Upper lobe of right lung (tissue), 1 donor: ENCODE measurements at places on chromosomes 1 and 21. TPM values are rescaled to one million over a fixed set of nuclear protein-coding genes. Genes with fewer than 3 reads are reported as not detected.

GRCh38 chr1:230549625-230550024 is 92.7 kb upstream of the COG2 start:
- DNase-seq = no peak

DNA sequence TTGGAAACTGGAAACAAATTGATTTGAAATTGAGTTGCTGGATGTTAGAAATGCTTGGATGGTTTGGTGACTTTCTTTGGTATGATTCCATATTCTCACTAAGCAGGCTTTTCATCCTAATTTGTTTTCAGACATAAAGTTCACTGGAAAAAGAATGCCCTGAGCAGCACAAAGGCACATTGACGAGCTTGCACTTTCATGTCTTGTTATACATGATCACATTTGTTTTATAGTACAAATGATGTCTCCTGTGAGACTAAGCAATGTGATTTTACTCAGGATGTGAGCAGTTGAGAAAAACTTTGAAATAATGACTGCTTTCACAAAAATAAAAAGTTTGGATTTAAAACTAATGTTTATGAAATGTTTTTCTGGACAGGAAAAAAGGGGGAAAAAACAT is 63.6 kb downstream of the KCNT2 start:
- no peak for DNase-seq

DNA sequence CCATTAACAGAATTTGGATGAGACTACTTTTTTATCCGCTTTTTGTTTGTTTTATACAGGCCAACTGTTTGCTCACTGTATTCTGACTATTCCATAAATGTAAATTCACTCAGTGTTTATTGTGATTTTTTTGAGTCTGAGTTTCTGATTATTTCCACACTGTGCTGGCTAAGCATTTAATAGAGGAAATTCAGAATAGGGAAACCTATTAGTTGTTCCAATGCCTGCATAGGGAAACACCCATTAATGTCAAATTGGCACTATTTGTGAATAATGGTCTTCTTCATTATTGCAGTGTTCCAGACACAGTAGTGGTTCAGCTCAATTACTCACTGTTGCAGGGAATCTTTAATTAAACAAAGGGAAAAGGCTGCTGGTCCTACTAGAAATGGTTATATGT is 174.7 kb upstream of the SGIP1 start:
- no peak for DNase-seq

DNA sequence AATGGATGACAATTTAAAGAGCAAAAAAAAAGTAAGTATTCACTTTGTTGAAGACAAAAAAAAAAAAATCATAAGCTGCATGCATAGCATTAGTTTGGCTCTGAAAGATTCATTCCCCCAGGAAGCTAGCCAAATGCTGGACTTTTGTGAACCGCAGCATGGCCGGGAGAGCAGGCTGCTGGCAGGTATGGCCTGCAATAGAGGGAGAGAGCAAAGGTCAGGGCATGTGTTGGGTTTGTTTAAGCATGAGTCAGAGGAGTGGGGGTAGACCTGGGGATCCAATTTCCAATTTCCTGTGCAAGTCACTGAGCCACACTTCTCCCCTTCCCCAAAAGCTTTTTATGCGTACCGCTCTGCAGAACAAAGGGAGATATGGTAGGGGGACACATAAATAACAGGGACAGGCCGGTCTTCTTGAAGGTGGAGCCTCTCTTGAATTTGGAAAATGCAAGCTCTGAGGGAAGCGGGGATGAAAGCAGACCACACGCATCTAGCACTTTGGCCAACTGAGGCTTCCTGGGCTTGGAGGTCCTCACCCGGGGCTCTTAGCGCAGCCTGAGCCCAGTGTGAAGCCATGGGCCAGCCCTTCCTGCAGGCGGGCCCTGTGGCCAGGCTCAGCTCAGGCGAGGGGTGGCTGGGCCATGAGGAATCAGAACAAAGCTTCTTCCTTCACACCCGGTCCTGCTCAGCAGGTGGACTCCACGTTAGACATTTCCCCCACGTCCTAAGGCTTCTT is 171.1 kb downstream of the TOMM20 start:
- no peak for DNase-seq

Gene KLF17
- 0.52 TPM for total RNA-seq

DNA sequence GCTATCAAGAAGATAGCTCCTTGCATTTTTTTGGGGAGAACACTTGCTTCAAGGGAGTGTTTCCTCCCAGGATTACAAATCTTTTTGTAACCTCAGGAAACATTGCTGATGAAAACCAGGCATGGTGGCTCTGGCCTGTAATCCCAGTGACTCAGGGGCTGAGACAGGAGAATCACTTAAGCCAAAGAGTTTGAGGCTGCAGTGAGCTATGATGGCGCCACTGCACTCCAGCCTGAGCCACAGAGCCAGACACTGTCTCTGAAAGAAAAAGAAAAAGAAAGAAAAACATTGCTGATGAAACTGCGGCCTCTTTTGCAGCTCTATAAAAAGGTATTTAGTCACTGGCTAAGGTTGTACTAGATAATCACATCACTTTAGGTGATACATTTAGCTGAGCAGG is 7.3 kb downstream of the RNU1-2 start:
- no peak for DNase-seq

GRCh38 chr1:116332451-116332850 is 40.6 kb upstream of the ATP1A1 start:
- no peak for DNase-seq

Gene GJA9
- total RNA-seq = not detected

Gene OR10Z1
- total RNA-seq = not detected

Gene ALDH4A1
- total RNA-seq = 11.8 TPM

Gene ZMYND12
- total RNA-seq = 1.9 TPM

DNA sequence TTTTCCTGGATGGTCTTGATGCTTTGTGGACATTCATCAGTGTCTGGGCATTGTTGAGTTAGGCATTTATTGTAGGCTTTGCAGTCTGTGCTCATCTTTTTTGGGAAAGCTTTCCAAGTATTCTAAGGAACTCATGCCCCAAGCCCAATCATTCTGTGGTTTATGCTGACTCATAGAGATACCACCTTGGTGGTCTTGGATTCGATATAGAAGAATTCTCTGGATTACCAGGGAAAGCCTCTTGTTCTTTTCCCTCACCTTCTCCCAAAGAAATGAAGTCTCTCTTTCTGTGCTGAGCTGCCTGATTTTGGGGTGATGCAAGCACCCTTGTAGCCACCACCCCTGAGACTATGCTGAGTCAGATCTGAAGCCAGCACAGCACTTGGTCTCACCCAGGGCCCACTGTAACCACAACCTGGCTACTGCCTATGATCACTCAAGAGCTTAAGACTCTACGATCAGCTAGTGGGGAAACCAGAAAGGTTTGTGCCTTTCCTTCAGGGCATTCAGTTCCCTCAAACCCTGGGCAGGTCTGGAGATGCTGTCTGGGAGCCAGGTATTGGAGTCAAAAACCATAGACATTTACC is 422.6 kb downstream of the NUF2 start:
- no peak for DNase-seq

DNA sequence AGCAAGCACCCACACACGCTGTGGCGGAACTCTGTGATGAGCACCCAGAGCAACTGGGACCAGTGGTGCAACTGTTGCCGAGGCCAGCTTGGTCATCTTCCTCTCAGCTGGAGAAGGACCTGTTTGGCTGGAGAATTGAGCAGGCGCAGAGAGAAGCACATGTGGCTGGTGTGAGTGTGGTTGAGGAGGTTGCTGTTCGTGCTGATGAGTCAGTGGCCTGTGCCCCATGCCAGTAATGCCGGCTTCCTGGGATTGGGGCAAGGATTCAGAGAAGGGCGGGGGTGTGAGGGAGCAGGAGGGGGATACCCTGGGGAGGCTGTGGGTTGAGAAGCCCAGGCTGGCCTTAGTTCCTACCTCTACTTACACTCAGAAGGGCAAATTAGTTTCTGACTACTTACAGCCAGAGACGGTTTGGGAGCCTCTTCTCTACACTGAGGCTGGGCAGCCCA is 57.5 kb upstream of the EPS8L3 start:
- peak; percentile 87 for DNase-seq

DNA sequence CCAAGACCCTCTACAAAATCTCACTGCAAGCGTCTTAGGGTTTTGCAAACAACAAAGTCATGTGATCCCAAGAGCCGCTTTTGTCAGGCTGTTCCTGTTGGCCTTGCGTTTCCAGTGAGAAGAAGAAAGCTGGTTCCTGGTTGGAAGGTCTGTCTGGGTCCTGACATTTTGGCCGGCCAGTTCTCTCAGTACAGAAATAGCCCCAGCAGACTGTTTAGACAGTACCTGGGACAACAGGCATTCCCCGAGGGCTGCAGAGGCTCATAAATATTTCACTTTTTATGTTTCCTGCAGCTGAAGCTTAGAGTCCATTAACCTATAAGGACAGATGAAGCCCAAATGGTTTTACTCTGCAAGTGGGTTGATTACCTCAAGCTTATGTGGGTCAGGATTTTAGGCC is 8.6 kb downstream of the GPR137B start:
- no peak for DNase-seq

DNA sequence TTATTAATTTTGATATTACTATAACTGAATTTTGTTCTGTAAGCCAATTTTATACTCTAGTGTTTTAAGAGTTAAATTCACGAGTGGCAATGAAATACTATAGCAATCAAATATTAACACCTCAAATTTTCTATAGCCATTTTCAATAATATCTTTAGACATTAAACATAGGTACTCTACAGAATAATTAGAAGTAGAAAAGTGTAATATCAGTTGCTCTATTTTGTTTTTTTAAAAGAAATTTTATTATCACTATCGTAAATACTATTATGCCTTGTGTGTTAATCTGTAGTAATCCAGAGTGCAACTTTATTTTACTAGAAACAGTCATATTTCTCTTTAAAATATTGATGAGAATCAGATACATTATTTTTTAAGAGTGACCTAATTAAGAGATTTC is 691.2 kb downstream of the USP25 start:
- DNase-seq = no peak

Gene DNALI1
- total RNA-seq = 13.2 TPM

DNA sequence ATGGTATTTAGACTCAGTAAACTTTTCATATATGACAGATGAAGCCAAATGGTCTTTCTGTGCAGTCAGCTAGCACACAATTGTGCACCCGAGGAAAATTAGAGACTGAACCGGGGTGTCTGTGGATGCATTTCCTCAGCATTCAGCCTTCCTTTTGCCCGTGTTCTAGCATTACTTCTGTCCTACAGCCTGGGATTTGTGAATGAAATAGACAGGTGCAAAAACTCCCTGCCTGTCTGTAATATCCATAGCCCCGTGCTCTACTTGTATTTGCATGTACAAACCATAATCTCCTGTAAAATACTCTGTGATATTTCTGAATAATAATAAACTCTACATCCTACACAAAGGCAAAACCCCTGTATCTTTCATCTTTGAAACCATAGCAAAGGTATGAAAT is 64.8 kb upstream of the LGALS8 start:
- DNase-seq = no peak

DNA sequence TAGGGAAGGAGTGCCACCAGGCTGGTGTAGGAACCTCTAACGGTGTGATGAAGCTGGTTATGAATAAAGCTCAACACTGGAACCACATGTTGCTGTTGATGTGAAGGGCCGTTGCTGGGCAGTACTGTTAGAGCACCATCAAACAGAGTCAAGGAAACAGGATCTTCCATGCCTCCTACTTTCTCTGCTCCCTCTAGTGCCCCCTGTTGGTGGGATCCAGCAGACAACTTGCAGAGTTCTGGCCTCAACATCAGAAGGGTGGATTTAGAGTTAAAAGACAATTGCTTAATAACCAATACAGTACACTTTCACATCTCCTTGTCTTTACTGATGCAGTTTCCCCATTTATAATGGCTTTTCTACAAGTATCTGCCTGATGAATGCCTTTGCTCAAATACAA is 336.4 kb downstream of the NTNG1 start:
- no peak for DNase-seq

DNA sequence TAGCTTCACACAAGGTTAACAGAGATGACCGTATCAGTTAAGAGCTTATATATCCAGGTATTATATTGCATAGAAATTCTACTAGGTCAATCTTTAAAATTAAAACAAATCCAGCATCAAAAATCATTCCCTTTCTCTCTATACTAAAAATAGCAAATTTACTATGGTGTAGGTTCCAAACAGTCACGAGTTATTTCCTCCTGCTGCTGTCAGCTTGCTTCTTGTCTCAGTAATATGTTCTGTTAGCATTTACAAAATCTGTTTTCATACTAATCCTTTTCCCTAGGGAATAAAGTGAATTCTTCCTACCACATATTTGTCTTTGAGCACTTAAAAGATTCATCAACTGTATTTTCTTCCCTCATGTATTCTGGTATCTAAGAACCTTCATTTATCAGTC is 2.5 kb downstream of the WDR26 start:
- no peak for DNase-seq

Gene RHD
- not detected for total RNA-seq

- DNase-seq = no peak
Measured at GRCh38 chr1:109721042-109721441, 9.0 kb downstream of the GSTM5 start.

DNA sequence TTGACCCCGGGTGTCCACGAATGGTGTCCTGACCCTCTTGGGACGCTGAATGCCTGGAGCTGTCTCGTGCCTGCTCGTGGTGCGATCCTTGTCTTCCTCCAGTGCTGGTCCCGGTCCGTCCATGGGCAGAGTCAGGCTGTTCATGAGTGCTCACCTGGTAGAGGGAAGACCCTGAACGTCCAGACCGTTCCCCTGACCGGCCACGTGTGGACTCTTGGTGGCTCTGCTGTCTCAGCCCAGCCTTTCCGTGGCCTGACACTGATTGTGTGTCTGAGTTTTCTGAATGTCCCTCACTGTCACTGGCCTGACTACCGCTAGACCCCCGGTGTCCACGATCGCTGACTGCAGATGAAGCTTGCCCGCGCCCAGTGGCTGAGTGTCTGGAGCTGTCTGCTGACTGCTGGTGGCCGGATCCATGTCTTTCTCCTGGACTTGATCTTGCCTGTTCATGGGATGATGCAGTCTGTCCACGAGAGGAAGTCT is 11.7 kb downstream of the FLG start:
- DNase-seq = no peak

DNA sequence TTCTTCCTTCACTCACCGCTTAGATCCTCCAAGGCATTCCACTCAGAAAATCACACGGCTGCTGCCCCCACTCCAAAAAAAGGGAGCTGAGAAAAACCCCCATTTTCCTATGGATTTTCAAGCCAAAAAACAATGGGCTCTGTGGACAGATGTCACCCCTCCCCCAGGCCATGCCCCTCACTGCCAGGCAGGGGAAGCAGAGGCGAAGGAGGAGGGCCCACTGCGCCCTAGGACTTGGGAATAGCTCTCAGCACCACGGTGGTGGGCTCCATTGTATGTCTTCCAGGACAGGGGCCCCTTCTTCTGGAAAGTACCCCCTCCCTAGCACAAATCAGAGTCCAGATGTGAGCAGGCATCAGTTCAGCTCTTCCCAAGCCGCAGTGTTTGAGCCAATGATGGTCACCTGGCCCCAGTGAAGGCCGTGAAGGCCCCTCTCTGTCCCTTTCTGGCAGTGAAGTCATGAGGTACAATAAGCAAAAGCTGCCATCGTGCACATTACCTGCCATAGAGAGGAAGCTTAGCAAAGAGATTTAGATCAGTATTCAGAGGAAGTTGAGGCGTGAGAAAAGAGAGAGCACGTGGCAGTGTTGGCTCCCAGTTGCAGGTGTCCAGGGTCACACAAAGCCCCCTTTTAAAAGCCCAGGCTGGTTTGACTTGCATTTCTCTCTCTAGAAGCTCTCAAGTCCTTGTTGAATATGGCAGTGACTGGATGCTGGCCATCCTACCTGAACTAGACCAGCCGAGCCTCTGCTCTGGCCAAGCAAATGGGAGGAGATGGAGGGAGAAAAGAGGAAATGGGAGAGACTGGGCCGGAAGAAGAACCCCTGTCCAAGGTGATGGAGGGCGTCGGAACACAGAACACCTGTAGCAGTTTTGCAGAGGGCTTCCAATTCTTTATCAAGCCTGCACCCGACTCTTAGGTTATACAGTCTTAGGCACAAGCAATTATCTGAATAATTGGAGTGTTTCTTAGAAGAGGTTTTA is 149.0 kb downstream of the TOMM20 start:
- no peak for DNase-seq
